Stimulated activated CD8-positive, alpha-beta memory T cell treated with anti-CD3 and anti-CD28 coated beads, Interleukin-15, amount 100 ng/mL, for 48 hours (primary cell): ENCODE measurements at places on chromosomes 2 and 18.

DNA sequence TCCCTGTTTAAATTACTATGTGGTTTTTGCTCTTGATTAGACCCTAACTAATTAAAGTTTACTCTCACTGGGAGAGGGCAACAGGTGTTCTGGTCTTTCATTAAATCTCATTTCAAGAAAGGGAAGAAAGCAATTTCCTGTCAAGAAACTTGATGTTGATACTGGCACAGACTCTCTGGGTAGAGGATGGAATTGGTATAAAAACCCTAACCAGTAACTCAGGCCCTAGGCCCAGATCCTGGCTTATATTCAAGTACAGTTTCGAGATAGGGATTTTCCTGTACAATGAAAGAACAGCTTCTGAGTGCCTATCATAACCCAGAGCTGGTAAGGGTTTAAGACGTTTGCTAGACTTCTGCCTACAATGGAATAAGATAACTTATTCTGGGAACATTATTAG lies 61.6 kb upstream of the ACYP2 start:
- DNase-seq: no peak

DNA sequence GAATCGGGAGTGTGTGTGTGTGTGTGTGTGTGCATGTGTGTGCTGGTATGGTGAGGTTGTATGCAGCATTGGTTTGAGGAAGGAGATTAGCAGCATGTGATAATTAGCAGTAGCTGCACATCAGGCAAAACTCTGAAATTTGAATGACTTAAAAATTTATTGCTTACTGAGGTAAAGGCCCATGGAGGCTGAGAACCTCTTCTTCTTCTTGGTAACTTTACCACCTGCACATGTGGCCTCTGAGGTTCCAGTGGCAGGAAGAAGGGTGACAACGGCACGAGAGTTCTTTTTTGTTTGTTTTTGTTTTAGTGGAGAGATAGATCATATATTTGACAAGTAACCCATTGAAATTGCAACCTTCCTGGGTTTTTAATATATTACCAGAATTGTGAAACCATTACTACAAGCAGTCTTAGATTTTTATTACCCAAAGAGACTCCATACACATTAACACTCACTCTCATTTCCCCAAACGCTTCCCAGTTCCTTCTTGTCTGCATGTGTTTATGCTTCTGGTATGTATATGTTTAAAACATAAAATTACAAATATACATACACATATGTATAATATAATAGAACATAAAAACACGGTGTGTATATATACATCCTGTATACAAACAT lies 292.1 kb downstream of the PTGR3 start:
- DNase-seq: no peak

GRCh38 chr2:113283704-113284284 lies 5.1 kb upstream of the PAX8 start:
- DNase-seq: no peak

DNA sequence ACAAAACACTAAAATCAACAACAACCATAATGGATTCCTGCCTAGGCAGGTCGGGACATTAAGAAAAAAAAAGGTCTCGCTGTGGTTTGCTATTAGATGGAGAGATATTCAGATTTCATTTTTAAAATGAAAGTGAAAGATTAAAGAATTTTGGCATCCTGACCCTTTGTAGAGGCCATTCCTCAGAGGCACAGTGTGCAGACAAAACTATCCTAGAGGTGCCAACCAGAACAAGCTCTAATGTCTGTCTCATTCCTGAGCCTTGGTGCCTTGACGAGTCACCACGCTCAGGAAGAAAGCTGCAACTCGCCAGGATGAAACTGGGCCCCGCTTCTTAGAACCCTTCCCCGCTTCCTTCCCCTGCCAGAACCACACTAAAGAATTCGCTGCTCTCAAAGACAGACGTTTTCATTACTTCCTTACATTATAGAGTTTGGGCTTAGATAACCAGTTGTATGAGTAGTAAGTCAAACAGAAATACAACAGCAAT lies 156.0 kb downstream of the TGIF1 start:
- DNase-seq: no peak

GRCh38 chr2:56474412-56475158 lies 290.8 kb downstream of the CCDC85A start:
- no peak for DNase-seq

GRCh38 chr2:136383167-136383566 lies 265.2 kb upstream of the CXCR4 start:
- DNase-seq: no peak

DNA sequence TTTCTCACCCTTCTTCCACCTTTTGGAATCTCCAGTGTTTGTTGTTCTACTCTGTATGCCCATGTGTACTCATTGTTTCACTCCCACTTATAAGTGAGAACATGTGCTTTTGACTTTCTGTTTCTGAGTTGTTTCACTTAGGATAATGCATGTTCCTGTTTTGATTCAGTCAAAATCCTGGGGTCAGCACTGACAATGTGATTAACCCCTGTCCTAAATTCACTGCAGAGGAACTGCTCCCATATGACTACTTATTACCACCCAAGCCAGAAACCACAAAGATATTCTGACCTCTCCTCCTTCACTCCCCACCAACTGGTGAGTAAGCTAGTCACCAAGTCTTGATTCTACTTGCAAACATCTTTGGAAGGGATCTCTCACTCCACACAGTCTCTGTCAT lies 251.4 kb upstream of the TCF4 start:
- no peak for DNase-seq

DNA sequence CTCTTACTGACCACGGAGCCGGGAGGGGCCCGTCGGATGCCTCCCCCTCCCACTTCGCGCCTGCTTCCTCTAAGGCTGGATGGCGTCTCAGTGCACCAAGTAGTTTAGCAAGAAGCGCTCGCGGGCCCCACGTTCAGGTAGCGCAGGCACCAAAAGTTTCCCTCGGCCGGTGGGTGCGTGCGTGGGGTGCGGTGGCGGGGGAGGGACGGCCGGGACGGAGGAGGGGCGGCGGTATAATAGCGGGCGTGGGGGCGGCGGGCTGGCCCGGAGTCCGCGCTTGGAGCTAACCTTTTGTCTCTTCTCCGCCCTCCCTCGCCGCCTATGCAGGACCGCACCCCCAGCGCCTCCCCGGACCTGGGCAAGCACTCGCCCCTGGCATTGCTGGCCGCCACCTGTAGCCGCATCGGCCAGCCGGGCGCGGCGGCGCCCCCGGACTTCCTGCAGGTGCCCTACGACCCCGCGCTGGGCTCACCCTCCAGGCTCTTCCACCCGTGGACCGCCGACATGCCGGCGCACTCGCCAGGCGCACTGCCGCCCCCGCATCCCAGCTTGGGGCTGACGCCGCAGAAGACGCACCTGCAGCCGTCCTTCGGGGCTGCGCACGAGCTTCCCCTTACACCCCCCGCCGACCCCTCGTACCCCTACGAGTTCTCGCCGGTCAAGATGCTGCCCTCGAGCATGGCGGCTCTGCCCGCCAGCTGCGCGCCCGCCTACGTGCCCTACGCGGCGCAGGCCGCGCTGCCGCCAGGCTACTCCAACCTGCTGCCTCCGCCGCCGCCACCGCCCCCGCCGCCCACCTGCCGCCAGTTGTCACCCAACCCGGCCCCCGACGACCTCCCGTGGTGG lies 1.0 kb downstream of the SP5 start:
- DNase-seq: no peak

DNA sequence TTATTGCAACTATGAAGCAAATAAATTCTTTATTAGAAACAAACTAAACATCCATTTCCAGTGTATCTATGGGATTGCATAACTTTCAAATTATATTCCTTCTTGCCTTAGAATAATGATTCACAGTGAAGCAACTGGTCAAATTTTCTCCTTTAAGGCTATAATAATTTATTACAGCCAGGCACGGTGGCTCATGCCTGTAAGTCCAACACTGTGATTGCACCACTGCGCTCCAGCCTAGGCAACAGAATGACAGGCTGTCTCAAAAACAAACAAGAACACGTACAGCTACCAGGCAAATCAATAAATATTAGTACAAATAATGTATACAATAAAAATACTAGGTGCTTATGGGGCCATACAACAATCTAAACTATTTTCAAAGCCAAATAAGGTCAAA lies 1416.2 kb downstream of the LRP1B start:
- DNase-seq: no peak

- no peak for DNase-seq
Measured at GRCh38 chr18:76756531-76757253, 65.7 kb upstream of the ZNF236 start.

DNA sequence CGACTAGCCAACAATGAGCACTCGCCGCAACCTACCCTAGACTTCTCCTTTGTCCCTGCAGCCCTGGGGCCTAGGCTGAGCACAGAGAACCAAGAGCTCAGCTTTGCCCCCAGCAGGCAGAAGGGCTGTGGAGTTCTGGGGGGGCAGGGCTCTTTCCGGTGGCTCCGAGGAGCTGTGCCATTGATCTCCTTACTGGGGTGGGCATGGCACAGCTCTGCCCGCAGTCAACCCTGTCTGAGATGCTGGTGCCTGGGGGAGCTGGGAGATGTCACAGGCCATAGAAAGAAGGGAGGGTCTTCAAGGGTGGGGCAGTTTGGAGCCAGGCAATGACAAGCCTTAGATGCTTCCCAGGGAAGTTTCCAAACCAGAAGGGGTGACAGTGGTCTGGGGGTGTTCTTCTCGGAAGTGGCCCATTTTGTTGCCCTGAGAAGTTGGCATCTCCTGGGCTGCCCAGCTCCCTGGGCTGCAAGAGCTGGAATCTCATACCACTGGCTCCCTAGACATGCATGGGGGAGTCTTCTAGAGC lies 14.1 kb upstream of the GPR55 start:
- no peak for DNase-seq

DNA sequence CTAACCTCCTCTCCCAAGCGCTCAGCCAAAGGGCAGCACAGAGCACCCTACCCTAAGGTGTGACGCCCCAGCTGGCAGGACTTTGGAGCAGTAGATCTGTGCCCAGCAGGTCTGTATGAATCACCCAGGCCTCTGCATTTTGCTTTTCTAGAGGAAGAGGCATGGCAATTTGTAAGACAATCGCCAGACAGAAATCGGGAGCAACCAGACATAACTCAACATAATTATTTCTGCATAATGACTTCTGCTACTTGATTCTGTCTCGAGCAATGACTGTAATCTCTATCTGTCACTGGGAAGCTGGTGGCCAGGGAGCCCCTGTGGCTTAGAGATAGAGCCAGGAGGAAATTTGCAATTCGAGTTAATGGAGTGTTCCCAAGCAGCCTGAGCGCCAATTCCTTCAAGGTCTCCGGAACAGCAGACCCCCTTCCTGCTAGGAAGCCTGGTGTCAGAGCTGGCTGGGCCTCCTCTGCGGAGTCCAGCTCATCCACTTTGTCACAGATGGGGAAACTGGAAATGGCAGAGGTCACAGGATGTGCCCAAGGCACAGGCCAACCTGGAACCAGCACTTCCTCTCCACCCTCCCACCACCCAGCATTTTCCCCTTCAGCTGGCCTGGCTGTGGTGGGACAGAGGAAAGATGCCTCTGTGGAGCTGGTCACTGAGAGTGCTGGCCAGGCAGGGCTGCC lies 55.0 kb downstream of the ODC1 start:
- no peak for DNase-seq
